Midbrain (tissue), 1 donor: ENCODE measurements at places on chromosomes 7 and 10.

DNA sequence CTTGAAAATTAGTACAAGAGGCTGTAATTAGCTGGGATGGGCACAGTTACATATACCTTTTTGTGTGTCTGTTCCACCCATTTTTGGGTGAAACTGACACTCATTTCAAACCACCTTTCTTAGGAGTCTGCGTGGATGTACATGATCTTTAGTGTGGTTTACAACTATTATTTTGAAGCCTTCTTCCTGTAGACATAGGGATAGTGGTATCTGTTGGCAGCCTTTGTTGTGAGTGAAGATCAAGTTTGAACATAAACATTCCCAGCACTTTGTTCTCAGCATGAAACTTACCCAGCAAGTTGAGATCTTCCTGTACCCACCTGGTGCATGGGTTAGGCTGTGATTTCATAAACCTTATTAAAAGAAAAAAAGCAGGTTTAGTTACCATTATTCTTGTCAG is 2.0 kb downstream of the BAG3 start:
- no peak for DNase-seq

GRCh38 chr7:4799508-4800268 is 24.3 kb downstream of the AP5Z1 start:
- DNase-seq, result no peak

- no peak for DNase-seq
These were observed 15.5 kb upstream of the ICA1 start for GRCh38 chr7:8277394-8277982.

DNA sequence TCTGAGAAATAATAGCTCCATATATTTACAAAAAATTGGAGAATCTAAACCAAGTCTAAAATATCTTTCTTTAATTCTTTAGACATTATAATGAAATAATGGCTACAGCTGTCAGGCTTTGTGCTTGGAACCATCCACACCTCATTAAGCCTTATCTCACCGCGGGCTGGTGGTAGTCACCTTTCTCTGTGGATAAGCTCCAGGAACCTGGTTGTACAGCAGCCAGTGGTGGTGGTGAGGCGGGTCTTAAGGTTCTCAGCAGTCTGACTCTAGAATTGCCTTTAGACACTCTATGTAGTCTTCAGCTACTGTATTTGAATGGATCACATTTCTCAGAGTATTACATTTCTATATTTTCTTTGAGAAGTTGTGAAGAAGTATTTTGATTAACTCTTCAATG is 34.2 kb downstream of the CUL1 start:
- no peak for DNase-seq

- DNase-seq, result no peak
These were observed 52.7 kb upstream of the BTRC start for GRCh38 chr10:101301111-101301731.

GRCh38 chr10:92834986-92835385 is 13.3 kb upstream of the EXOC6 start:
- DNase-seq, result no peak

DNA sequence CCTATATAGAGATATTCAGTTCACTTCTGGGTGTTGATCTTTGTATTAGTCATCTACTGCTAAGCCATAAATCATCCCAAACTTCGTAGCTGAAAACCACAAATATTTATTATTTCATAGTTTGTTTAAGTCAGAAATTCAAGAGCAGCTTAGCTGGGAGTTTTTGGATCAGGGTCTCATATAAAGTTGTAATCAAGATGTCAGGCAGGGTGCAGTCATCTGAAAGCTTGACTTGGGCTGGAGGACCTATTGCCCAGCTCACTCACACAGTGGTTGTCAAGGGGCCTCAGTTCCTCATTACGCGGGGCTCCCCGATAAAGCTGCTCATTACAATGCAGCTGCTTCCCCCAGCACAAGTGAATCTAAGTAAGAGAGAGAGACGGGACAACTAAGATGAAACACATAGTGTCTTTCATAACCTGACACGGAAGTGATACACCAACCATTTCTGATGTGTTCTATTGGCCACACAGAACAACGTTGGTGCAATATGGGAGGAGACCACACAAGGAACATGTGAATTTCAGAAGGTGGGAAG is 15.7 kb downstream of the PPP1R3C start:
- no peak for DNase-seq

DNA sequence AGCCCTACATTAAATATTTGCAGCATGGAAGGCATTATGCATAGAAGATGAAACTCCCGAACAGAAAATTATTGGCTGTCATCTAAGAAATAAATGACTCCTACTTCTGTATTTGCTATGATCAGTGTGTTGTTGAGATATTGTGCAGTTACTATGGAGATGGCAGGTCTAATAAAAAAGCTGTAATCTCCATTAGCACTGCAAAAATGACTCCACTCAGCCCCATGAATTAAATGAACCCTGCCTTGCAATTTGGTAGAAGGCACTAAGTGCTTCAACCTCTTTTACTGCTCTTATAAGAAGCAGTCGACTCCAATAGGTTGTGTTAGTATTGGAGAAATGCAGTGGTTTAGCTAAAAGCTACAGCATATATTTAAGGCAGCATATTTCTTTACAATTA is 290.0 kb upstream of the PHYHIPL start:
- DNase-seq, result no peak

DNA sequence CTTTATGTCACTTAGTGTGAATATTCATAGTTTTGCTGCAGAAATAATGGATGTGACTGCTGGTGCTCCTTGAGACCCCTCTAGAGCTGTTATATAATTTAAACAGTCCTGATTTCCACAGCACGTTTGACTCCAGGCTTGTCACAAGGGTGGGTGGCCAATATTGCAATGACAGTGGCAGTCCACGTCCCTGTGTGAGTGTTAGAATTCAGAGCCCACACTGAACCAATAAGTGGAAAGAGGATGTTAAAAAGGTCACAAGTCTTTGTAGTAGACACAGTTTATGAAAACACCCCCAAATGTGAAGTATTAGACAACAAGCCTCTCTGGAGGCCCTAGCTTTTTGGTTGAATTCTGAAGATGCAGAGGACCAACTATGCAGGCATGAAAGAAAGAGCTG is 2.0 kb downstream of the PPP1R17 start:
- no peak for DNase-seq

DNA sequence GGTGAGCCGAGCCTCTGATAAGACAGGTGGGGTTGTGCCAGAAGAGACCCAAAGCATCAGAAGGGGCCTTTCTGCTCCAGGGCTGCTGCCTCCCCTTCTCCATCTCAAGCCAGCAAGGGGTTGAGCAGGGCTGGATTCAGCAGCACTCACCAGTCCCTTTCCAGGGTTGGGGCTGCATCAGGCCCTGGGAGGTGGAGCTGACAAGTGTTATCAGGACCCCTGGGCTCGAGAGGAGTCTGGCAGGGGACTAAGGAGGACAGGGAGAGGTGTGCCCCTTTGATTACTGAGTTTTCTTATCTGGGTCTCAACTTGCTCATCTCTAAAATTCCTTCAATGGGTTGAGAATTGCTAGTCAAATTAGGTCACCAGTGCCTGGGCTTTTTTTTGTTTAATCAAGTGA is 17.8 kb downstream of the ARHGAP22 start:
- no peak for DNase-seq

DNA sequence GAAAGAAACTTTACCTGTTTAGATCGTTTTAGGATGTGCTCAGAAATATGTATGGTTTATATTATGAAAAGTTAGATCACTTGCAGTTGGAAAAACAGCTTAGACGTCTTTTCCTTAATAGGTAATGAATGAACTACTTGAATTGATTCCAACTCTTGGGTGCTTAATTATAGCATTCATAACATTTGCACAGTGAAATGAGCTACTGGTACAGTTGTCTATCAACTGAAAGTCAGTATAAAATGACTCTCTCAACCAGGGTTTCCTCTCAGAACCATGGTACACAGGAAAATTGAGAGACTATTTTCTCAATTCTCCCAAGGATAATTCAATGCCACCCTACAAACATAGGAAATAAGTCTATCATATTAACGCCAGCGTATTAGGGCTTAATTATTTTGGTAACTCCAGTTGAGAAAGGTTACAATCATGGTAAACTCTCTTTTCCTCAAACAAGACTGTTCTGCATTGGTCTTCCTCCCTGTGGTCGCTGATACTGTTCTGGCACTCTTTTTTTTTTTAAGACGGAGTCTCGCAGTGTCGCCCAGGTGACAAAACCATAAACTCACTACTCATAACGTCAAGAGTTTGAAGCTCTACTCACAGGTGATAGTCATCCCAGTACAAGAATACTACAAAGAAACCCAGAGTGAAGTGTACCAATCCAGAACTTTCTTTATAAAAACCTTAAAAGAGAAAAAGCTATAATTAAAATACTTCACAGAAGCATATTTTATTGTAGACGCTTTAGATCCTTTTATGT is 2.0 kb downstream of the ANLN start:
- DNase-seq, result no peak

DNA sequence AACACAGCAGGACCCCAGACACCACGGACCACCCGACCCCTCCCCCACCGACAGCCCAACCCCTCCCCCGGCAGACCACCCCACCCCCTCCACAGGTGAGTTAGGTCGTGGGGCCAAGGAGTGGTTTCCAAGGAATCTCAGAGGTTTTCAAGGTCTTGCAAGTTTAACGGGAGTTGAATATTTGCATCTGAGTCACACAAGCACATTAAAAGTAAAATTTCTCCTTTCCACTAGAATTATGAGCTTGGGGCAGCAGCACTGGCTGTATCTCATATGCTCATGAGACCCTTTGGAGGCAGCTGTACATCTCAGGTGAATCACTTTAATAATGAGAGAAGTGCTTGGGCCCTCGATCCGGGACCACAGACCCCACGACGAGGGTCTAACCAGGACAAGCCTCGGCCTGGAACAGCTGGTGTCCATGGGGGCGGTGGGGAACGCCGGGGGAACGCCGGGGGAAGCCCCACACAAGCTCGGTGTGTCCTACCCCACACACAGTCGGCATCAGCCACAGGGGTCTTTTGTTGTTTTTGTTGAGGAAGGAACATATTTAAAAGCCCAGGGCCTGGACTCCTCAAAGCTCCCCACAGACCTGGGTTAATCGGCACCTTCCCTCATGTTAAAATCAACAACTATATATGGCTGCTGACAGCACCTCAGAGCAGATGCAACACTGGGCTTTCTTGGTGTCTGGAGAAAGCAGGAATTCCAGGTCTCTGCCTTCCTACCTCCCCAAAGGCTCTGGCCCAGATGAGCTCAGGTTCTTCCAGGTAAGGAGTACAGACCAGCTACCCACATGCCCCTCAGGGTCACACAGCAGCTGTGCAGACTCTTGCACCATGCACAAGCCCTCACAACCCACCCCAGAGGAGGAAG is 130.3 kb downstream of the DIP2C start:
- no peak for DNase-seq
